ENCODE measurements at places on chromosomes 7 and 10.

GRCh38 chr7:148983200-148984146, 44.8 kb downstream of the PDIA4 start:
- DNase-seq, result no peak

- no peak for DNase-seq
Observed at GRCh38 chr10:49106451-49106850, 8.9 kb downstream of the VSTM4 start.

- no peak for DNase-seq
Observed at GRCh38 chr7:101676956-101677355, 47.9 kb upstream of the MYL10 start.

- DNase-seq, result no peak
Observed at GRCh38 chr7:20895563-20895962, 108.9 kb upstream of the SP8 start.

DNA sequence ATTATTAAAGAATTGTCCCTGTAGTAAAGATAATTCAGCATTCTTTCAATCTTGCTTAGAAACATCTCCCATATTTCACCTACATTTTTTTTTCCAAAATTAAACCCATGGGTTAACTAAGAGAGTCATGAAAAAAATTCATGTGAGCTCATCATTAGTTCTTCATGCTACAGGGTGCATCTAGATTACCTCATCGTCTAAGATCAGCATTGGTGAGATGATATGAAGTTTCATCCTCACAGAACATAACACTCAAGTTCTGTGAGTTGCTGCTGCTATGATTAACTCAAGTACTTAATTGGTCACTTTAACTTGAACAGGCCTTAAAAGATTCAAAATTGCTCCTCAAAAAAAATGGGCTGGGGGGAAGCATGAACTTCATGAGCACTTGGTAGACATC, 50.0 kb downstream of the RAB11FIP2 start:
- no peak for DNase-seq

- DNase-seq, result no peak
Observed at GRCh38 chr7:157635148-157635500, 298.3 kb downstream of the DNAJB6 start.

- DNase-seq, result no peak
Observed at GRCh38 chr10:110714356-110714755, 70.2 kb downstream of the RBM20 start.

- DNase-seq, result peak; percentile 82
Observed at GRCh38 chr7:12729112-12729511, 41.7 kb downstream of the ARL4A start.

- DNase-seq, result no peak
Observed at GRCh38 chr10:69838853-69839252, 37.1 kb downstream of the COL13A1 start.

DNA sequence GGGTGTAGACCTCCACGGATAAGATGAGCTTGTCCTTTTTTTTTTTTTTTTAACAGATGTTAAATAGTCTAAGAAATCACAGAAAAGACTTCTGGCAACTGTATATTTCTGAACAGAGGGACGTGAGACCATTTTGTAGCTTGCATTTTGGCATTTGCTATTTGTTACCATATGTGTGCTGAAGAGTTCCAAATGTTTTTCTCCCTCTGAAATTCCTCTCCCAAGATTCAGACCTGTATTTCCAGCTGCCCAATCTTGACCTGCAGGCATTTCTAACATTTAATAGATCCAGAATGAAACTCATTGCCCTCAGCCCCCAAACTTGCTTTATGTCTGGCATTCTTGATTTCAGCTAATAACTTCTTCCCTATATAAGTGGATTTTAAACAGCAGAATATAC, 223.1 kb upstream of the FZD1 start:
- DNase-seq, result no peak

DNA sequence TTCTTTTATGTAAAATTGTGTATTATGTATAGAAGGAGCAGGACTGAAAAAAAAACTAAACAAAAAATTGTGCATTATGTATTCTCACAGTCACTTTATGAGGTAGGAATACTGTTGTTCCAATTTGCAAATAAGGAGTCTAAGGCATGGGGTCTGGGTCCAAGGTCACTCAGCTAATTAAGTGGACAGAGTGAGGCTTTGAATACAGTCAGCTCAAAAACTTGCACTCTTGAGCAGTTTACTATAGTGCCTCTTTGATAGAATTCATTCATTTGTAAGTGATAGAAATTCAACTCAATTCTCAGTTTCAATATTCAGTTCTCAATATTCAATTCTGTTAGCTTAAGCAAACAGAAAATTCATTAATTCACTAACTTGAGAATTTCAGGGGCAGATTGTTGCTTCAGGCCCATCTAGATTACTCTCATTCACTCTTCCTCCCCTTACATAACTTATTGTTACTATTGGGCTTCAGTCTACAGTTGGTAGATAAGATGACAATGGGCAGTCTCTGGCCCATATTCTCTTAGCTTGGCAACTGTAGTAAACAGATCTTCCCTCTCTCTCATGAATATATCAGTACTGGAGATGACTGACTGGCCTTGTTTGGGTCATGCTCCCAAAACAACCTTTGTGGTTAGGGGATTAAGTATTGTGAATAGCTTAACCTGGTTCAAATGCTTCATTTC, 86.6 kb downstream of the BTAF1 start:
- DNase-seq, result no peak

DNA sequence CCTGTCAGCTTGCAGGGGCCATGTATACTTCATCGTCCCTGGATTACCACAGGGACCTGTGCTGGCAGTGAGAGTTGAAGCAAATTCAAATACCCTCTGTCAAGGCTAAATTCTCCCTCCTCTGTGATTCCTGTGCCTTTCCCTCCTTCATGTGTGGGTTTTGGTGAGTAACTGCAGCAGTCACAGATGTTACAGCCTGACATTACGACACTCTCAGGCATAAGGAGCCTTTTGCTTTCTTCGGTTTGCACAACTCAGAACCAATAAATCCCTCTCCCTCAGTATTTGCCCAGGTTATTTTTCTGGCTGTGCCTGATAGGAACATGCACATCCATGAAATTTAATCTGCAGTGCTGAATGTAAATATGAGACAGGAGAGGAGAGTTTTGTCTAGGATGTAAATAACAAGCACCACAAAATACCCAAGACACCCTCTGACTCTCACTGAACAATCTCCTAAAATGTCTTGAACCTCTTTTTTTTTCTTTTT, 997.2 kb upstream of the GHITM start:
- DNase-seq, result no peak

- DNase-seq, result no peak
Observed at GRCh38 chr7:135300913-135301765, 67.5 kb downstream of the STRA8 start.

DNA sequence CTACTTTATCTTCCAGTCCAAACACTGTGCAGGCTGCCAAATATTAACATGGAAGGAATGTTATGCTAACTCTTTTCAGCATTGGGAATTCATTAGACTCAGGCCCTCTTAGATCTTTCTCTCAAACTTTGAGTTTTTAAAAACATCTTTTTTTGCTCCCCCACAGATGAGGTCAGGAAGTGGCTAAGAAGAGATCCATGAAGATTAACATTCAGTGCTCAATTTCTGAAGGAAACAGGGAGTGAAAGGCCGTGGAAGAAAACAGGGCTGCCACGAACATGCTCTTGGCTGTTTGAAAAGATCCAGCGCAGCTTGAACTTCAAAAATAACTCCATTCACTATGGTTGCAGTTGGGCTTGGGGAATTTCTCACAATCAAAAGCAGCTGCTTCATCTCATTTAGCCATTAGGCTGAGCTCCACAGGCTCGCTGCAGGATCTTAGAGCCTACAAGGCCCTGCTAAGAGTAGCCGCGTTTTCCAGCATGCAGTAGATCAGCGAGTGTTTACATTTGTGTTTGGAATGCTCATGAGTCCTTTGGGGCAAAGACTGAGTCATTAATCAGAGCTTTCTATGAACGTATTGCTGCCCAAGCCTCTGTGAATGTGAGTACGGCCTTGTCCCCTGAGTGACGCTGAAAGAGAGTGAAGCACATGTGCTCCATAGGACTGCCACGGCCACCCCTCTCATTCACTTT, 41.2 kb upstream of the TNS3 start:
- DNase-seq, result no peak

DNA sequence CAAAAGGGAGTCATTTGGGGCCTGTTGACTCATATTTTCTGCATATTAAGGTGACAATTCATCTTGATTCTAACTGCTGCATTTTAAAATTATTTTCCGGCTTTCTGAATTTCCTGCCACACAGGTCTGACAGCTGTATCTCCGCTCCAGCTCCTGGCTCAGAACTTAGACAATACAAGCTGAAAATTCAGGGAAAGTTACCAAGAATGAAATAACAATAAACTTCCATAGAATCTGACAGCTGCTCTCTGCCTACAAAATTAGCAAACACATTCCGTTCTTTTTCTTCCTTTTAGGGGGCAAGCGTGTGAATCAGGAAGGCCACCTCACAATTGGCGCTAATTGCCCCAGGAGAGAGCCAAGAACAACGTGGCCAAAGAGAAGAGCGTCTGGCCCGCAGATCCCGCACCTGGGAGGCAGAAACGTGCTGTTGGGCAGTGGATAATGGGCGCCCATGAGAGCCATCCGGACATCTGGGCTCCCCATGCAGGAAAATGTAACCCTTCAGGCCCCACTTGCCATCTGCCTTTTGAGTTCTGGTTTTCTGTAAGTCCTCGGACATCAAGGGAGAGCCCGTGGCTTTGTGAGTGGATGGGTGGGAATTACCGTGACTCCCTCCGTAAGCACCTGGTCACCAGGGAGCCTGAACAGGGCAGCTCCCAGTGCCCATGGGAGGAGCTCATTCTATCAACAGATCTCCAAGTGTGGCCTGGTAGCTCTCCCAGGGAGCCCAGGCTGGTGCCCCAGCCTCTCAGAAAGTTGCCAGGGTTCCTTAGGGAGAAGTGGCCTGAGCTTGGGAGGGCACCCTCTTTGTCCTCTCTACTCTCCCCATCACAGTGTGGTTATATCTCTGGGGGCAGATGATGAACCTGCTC, 5.0 kb downstream of the CLRN3 start:
- DNase-seq, result no peak

DNA sequence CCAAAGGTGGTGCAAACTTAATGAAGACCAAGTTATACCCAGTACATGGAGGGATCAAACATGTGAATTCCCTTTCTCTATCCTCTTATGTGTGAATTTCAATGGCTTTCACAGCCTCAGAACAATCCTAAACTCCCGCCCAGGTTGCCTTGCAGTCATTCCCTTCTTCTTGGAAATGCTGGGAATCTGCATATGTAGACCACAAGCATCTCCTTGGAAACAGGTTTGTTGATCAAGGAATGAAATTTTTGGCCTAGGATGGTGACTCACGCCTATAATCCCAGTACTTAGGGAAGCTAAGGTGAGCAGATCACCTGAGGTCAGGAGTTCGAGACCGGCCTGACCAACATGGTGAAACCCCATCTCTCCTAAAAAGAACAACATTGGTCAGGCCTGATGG, 77.8 kb upstream of the ABI1 start:
- no peak for DNase-seq

- DNase-seq, result no peak
Observed at GRCh38 chr7:124263232-124263827, 230.5 kb upstream of the TMEM229A start.

- no peak for DNase-seq
Observed at GRCh38 chr7:71459132-71459531, 327.2 kb downstream of the GALNT17 start.

DNA sequence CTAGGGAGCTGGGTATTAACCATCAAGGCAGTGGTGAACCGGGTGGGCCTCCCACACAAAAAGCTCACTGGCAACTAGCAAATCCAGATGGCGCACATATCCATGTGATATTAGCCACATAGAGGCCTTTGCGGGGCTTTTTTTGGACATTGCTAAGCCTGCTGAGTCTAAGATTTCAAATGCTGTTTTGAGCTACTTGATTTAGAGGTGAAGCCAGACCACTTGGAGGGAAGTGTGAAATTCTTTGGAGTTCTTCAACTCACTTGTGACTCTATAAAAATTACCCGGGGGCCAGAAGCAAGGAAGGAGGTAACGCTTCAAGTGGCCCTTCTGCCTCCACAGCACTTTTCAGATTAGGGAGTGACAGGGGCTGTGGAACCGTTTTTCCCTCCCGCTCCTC, 619.8 kb upstream of the GALNT17 start:
- DNase-seq, result no peak

GRCh38 chr10:51108406-51108805, 34.1 kb downstream of the PRKG1 start:
- no peak for DNase-seq

- no peak for DNase-seq
Observed at GRCh38 chr7:13979671-13980435, 9.6 kb downstream of the ETV1 start.

DNA sequence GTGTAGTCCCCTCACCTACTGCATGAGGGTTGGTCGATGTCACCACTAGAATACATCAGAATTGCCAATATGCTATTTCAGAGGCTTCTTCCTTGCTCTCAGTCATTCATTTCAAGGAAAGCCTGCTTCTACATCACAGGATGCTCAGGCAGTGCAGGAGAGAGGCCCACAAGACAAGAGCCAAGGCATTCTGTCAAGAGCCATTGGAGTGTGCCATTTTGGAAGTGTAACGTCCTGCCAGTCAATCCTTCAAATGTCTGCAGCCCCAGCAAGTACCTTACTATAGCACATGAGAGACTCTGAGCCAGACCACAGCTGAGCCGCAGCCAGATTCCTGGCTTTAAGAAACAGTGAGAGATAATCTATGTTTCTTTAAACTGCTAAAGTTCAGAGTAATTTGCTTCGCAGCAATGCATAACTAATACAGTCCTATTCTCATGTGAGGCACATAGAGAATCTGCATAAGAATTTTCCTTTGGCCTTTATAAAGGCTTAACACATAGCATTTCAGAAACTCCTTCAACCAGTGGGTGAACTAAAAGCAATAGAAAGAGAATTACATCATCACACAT, 166.5 kb upstream of the GNAI1 start:
- no peak for DNase-seq

DNA sequence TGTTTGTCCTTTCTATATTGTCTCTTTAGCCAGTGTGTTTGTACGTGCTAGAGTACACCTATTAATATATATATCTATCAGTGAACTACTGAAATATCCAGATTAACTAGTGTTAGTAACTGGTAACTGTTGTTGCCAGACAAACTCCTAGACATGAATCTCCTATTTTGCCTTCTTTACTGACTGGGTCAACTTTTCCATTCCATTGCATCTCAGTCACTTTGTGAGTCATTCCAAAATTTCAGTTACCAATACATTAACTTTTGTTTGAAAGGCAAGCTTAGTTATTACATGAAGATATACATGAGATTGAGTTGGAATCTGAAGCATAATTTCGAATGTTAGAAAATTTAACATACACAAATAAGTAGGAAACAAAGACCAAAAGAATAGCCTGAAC, 51.4 kb downstream of the BTAF1 start:
- DNase-seq, result no peak

Measured in cardiac septum (tissue), 1 donor.